Activated effector memory CD4-positive, alpha-beta T cell treated with anti-CD3 and anti-CD28 coated beads, Interleukin-2, amount 50 U/mL, for 16 hours (primary cell): ENCODE measurements at places on chromosomes 16 and 17.

DNA sequence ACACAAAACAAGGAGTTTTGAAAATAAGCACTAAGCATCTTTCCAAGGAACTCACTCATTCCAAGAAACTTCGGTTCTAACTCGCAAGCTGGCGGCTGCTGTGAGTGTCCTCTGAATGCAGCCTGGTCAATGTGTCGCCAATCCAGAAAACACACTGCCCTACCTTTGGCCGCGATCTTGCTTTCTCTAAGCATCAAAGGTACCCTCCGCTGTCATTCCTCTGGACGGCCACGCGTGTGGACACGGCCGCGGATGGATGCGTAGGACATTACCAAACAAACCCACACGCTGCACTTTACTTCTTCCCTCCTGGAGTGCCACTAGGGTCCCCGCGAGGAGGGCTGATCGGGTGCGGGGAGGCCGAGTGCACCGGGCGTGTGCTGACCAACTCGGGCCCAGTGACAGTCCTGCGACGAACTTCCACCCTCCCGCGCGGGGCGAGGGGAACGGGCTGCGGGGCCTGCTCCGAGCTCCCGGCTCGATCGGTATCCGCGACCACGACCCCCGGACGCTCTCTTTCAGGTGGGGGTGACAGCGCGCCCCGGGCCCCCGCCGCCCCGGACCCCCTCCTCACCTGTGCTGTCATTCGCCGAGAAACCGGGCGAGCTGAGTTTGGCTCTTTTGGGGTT, 1.1 kb downstream of the CREBBP start:
- peak; percentile 71 for DNase-seq

- no peak for DNase-seq
Observed at GRCh38 chr17:57886020-57886419, 36.2 kb upstream of the MRPS23 start.

DNA sequence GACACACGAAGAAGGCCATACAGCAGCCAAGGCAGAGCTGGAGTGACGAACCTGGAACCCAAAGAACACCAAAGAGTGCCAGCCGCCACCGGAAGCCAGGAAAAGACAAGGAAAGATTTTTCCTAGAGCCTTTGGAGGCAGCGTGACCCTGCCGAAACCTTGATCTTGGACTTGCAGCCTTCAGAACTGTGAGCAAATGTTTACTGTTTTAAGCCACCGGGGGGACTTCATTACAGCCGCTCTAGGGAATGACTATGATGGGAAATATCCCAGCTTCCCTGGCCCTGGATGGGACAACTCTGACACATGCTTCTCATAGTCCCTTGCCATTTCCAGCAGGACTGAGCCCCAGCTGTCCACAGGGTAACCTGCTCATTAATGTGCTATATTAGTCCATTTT, 270.6 kb downstream of the HAPSTR1 start:
- no peak for DNase-seq

- peak; percentile 88 for DNase-seq
Observed at GRCh38 chr16:89289428-89290395, 72.2 kb downstream of the ZNF778 start.

DNA sequence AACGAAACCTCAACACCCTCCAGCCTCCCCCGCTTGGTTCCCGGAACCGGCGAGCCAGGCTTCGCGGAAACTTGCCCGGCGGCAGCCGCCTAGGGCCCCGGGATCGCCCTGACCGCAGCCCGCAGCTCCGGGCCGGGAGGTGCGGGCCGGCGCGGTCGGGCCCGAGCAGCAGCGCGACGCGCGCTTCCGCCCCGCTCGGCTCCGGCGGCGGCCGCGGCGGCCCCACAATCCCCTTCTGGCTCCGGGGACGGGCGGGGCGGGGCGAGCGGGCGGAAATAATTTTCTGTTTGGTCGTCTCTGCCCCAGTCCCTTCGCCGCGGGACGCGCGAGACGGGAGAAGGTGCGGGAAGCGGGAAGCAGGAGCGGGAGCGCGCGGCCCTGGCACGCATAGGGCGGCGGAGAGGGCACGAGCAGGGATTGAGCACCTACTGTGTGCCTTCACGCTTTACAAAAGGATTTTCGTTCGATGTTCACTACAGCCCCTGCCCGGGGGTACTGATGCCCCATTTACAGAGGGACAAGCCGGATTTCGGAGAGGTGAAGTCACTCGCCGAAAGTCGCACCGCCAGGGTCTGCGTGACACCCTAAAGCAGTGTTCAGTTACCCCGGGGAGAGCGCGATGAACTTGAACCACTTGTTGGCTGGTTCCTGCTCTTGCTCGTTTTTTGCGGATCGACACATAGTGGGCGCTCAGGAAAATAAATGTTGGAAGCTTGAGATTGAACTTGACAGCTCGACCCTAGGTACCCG, 2.7 kb upstream of the MLLT6 start:
- peak; percentile 93 for DNase-seq

DNA sequence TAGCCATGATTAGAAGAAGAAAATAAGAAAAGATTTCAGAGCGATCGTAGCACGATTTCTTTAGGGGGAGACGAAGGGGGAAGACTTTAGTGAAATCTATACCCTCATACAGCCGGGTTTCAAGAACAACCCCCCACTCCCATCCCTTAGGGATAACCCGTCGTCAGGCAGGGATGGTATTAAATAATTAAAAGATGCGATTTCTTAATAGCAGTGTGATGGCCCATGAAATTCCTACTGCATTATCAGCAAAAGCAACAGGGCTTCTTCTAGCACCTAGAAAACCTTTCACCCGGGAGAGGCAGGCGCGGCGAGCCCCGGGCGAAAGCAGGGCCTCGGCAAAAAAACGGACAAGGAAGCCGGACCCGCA, 1.4 kb downstream of the CDH11 start:
- no peak for DNase-seq

- no peak for DNase-seq
Observed at GRCh38 chr16:86362155-86362849, 148.0 kb upstream of the FOXF1 start.

- DNase-seq, result no peak
Observed at GRCh38 chr17:83149029-83149725, 69.8 kb downstream of the METRNL start.

DNA sequence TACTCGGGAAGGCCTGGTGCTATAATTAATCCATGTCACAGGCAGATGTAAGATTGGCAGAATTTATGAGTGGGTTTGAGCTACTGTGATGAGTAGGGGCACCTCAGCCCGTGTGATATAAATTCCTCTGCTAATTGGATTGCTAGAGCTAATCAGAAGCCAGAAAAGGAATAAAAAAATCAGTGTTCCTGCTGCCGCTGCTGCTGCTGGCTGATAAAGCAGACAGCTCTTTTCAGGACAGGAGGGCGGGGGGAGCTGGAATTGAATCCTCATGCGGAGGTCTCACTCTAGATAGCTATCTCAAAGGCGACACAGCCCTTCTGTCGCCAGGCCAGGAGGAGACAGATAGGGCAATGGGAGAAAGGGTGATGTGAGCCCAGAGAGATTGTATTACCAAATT, 182.7 kb upstream of the ZFHX3 start:
- DNase-seq, result no peak

- DNase-seq, result no peak
Observed at GRCh38 chr17:48177816-48178215, 70.2 kb downstream of the SNX11 start.

- DNase-seq, result peak; percentile 92
Observed at GRCh38 chr16:31105677-31106213, 2.4 kb upstream of the BCKDK start.

DNA sequence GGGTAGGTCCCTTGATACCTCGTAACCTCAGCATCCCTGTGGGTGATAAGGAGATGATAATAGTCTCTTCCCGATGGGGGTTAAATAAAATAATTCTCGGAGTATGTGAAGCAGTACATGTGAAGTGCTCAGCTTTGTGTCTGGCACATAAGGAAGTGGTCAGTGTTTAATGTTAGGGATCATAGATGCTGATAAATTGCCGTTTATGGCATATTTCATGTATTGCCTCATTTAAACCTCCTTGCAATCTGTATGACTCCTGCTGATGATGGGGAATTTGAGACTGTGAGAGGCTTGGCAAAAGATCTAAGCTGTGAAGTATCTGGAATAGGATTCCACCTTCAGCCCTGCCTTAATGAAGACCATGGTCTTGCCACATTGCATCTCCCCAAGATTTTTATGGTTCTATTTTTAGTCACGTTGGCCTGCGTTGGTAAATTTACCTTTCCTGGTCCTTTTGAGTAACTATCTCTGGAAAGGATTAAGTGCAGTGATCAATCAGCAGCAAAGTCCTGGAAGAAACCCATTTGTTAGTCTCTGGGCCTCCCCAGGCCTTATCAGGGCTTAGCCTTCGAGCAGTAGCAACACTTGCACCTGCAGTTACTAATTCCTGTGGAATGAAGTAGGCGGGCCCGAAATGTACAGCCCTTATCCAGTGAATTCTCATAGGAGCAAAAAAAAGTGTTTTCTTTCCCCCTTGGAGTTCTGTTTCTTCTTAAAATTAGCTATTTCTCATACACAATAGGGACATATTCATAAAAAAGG, 144.9 kb downstream of the WWOX start:
- DNase-seq, result no peak

DNA sequence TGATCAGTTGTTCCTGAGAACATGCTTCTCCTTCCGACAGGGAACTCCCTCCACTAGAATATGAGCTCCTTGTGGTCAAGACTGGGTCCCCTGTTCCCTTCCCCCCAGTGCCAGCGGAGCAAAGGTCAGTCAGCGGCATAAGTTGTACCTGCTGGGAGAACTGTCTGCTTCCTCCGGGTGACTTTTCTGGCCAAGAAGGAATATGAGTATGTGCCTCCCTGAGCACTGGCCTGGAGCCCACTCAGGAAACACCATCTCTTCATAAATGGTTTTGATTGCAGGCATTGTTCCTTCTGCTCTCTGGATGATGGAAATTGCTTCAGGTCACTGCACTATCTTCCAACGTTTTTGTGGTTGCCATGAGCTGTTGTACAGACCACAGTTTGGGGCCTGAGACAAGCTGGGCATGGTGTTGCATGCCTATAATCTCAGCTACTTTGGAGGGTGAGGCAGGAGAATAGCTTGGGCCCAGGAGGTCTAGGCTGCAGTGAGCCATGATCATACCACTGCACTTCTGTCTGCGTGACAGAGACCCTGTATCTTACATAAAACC, 2.9 kb upstream of the P4HB start:
- no peak for DNase-seq

DNA sequence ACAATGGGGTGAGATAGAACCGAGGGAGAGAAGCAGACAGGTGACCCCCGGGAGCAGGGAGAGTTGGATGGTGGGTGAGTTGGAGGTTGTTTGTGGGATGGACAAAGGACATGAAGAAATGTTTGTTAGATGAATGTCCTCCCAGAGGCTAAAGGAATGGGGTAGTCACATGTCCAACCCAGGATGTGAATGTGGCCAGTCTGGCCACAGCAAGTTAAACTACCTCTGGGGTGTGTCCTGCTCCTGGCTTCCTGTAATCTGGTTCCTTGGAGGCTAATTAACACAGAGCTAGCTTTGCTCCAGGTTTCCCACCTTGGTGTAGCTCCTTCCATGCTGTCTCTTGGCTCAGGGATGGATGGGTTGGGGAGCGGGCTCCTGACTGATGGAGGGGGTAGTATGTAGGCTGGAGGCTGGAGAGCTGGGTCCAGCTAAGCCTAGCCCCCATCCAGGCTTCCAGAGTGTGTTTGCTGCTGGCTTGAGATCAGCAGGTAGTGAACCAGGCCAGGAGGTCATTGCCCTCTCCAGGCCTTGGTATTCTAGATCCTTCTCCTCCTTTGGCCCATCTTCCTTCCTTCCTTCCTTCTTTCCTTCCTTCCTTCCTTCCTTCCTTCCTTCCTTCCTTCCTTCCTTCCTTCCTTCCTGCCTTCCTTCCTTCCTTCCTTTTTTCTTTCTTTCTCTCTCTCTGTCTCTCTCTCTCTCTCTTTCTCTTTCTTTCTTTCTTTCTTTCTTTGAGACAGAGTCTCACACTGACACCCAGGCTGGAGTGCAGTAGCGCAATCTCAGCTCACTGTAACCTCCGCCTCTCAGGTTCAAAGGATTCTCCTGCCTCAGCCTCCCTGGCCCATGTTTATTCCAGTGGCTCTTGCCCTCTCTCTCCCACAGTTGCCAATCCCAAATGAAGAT, 28.0 kb upstream of the UBE2G1 start:
- no peak for DNase-seq

DNA sequence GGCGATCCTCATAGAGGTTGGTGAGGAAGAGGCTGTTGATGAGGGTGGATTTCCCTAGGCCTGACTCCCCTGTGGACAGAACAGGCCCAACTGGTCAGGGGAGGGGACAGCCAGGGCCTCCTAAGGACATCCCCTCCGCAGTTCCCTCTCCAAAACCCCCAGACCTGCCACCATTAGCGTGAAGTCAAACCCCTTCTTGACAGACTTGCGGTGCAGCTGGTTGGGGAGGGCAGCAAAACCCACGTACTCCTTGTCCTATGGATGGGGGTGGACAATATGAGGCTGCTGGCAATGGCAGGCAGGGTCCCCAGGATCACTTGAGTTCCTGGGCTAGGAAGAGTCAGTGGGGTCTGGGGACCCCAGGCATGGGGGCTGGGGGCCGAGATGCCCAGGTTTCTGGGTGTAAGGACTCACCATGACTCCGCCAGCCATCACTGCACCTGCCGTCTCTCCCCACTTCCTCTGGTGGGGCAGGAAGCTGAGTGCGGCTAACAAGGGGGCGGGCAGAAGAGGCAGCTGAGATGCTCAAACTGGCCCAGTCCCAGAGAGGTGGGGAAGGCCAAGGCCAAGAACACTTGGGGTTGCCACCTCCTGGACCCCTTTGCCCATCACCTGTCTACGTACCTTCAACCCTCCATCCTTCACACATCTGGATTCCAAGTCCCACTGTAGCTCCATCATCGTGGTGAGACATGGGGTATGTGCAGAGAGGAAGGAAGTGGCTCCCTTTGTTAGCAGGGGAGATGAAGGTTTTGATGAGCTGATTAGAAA, at the start of gene SEPTIN1:
TSS of gene SEPTIN1 (minus strand) at position 451 of the 771 bp plus-strand sequence. CDS start at position 432, 19 bp downstream.
- DNase-seq, result peak; percentile 92

GRCh38 chr17:44610871-44611270, 45.4 kb upstream of the MEIOC start:
- DNase-seq, result no peak

DNA sequence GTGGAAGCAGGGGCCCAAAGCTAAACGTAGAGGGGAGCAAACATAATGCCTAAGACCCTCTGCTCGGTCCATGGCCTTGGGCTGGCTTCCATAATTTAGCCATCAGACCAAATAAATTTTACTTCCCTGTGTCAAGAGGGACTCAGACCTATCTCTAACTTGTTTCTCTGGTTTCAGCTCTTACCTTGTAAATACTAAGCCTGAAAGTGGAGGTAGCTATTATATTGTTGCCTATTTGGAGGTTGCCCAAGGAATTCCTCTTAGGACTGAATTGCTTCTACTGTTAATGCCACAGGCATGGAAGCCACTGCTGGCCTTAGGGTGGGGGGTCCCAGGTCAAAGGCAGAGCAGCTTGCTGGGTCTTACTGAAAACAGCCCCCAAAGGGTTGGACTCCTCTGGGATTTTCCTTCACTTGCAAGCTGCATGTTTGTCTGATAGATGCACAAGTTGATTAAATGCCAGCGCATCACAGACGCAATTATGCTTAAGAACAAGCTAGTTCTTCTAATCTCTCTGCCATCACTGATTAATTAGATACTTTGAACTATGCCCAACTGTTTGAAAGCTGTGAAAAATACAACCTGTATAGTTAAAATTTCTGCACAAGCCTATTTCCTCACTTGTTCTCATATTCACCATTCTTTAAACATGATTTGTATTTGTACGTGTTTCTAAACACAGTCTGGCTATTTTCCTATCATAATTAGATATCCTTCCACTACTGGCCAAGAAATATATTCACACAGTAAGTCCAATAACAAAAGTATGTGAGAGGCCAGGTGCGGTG, 67.9 kb upstream of the HAS3 start:
- peak; percentile 5 for DNase-seq
